Activated CD8-positive, alpha-beta T cell treated with anti-CD3 and anti-CD28 coated beads for 36 hours (primary cell): ENCODE measurements at places on chromosomes 11 and 22. TPM values are rescaled to one million over a fixed set of nuclear protein-coding genes. Genes with fewer than 3 reads are reported as not detected.

- H3K27me3 ChIP-seq: no peaks in the 10 kb centered on the region
- no peak overlapping the region for H3K27ac ChIP-seq
- DNase-seq: peak; percentile 56
- peaks cover 19% of the 10 kb centered on the region for H3K4me1 ChIP-seq
- no peak overlapping the region for H3K4me3 ChIP-seq
Measured at GRCh38 chr22:45235101-45235777, 5.5 kb downstream of the KIAA0930 start.

- no peak for DNase-seq
- H3K36me3 ChIP-seq: no peaks in the 10 kb centered on the region
- H3K4me3 ChIP-seq: no peak overlapping the region
- H3K4me1 ChIP-seq: no peaks in the 10 kb centered on the region
Measured at GRCh38 chr11:116339306-116340098, 433.3 kb downstream of the BUD13 start.

DNA sequence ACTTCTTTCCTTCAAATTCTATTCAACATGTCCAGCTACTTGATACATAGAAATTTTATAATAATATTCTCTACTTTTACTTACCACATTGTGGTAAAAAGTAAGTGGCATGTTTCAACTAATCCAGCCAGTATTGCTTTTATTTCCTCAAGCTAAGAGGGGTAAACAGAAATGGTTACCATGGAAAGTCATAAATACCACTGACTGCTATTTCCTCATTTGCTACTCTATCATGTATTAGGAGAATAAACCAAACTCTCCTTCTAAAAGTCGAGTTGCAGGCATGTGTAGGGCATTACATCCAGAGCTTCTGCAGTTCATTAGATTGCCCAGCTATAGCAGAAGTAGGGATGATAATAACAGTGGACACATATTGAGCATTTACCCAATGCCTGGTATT, 208.4 kb downstream of the MAML2 start:
- no peak for DNase-seq
- H3K4me1 ChIP-seq: peaks cover 67% of the 10 kb centered on the region
- no peak overlapping the region for H3K27ac ChIP-seq
- H3K36me3 ChIP-seq: peaks cover 25% of the 10 kb centered on the region

FEN1 gene
- 109 TPM for total RNA-seq

DNA sequence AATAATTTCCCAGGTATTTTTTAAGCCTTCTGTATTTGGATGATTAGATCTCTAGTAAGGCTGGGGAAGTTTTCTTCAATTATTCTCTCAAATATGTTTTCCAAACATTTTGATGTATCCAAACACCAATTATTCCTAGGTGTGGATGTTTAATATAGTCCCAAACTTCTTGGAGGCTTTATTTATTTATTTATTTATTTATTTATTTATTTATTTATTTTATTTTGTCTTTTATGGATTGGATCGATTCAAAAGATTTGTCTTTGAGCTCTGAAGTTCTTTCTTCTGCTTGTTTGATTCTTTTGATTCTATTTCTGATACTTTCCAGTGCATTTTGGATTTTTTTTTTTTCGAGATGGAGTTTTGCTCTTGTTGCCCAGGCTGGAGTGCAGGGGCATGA, 2267.9 kb upstream of the RAG2 start:
- no peaks in the 10 kb centered on the region for H3K4me1 ChIP-seq
- H3K36me3 ChIP-seq: no peaks in the 10 kb centered on the region
- no peak overlapping the region for H3K4me3 ChIP-seq
- H3K27me3 ChIP-seq: no peaks in the 10 kb centered on the region
- DNase-seq: no peak

DNA sequence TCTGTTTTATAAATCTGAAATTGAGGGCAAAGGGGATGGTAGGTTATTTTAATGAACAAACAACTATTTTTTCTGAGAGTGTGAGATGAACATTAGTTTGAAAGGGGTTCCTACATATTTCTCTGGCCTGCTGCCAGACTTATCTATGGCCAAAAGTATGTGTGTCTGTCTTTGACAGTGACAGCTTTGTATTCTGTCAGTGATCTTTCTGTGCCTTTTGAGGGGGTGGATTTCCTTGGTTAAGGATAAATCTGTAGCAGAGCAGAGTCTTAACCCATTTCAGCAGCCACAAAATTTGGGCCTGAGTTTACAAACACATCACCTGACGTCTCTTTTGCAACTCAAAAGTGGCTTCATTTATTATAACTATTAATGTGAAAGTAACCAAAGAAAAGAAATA, 30.9 kb downstream of the ZFTA start:
- H3K27me3 ChIP-seq: no peaks in the 10 kb centered on the region
- H3K4me1 ChIP-seq: peaks cover 6% of the 10 kb centered on the region
- no peak overlapping the region for H3K27ac ChIP-seq
- H3K4me3 ChIP-seq: no peak overlapping the region

DNA sequence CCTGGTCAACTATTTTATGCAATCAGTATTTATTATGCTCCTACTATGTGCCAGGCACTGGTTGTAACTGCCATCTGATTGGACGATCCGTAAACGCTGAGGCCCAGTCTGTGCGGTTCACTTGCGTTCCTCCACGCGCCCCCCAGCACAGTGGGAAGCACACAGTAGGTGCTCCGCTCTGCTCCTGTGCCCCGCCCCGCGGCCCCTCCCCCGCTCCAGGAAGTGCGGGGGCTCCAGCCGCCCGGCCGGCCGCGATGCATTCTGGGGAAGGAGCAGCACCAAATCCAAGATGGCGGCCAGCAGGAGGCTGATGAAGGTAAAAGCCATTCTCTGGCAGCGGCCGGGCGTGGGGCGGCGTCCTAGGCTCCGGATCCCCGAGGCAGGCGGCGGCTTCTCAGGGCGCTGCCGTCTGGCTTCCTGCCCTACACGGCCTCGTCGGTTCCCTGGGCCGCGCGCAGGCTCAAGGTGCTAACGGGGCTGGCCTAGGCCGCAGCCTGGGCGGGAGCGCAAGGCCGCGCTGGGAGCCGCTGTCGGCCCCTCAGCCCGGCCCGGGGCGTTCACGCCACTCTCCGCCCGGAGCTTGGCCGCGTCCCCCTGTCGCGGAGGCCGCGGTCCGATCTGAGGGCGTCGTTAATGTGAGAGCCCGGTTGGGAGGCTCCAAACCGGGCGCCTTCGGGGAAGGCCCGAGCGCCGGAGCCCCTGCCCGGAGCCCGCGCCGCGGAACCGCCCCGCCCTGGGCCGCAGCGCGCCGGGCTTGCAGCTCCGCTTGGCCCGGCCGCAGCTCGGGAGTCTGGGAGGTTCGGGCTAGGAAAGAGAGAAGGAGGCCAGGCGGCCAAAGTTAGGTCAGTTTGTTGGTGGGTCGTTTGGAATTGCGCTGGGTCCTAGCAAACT, at the start of gene UBE2L3:
TSS of gene UBE2L3 (plus strand) at position 259 of the 891 bp plus-strand sequence. CDS start at position 290, 31 bp downstream.
- H3K4me1 ChIP-seq: peaks cover 41% of the 10 kb centered on the region
- H3K27ac ChIP-seq: peak within 1 kb of the TSS; percentile 95
- DNase-seq: peak; percentile 89
- peaks cover 21% of the 10 kb centered on the region for H3K36me3 ChIP-seq

DNA sequence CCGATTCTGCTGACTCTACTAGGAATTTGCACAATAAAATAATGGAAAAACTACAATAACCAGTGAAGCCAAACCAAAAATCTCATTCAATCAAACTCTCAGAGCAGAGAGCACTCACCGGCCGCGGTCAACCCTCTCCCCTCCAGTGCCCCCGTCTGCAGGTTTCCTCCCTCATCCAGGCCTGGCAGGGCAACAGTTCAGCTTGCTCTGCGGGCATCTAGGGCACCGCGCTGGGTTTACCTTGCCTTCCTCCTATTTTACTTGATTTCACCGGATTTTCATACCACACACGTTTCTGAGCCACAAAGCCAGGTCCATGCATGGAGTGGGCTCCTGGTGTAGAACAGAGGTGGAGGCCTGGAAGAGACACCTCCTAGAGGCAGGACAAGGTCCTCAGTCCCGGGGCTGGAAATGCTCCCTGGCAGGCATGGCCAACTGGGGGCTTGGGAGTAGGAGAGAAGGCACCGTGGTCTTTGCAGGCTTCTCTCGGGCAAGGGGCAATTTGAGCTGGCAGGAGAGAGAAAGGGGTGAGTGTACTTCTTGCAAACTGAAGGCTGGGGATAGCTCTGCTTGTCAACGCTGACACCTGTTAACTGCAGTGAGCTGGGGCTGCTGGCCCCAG, 938.4 kb downstream of the BRD1 start:
- H3K27me3 ChIP-seq: peaks cover 8% of the 10 kb centered on the region
- H3K4me1 ChIP-seq: no peaks in the 10 kb centered on the region
- no peak overlapping the region for H3K27ac ChIP-seq
- no peaks in the 10 kb centered on the region for H3K36me3 ChIP-seq

DNA sequence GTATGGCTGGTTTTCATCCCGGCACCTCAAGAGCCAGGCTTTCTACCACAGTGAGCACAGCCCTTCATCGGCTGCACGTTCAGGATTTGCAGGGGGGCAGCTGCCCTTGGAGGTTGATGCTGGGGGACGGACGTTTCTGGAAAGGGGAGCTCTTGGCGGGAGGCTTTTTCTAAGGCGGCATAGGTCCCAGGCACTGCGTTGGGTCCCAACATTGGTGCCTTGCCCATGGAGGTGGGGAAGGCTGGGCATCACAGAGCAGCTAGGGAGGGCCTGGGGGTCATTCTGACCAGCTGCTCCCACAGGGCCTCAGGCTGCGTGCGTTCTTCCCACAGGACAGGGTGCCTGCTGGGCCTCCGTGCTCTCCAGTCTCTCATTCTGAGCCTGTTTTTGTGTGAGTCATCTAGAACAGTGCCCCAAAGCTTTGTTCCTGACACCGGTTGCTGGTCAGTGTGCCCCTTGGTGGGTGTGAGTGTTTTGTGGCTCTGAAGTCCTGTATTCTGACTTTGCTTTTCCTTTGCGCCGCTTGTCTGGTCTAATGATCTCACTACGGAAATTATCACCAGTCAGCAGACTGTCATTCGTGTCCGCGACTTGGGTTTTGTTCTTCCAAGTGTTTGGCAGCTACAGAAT, 275.9 kb downstream of the TBC1D22A start:
- H3K36me3 ChIP-seq: peaks cover 3% of the 10 kb centered on the region
- H3K27me3 ChIP-seq: no peaks in the 10 kb centered on the region
- H3K27ac ChIP-seq: no peak overlapping the region
- DNase-seq: no peak
- peaks cover 6% of the 10 kb centered on the region for H3K4me1 ChIP-seq
- no peak overlapping the region for H3K4me3 ChIP-seq

DNA sequence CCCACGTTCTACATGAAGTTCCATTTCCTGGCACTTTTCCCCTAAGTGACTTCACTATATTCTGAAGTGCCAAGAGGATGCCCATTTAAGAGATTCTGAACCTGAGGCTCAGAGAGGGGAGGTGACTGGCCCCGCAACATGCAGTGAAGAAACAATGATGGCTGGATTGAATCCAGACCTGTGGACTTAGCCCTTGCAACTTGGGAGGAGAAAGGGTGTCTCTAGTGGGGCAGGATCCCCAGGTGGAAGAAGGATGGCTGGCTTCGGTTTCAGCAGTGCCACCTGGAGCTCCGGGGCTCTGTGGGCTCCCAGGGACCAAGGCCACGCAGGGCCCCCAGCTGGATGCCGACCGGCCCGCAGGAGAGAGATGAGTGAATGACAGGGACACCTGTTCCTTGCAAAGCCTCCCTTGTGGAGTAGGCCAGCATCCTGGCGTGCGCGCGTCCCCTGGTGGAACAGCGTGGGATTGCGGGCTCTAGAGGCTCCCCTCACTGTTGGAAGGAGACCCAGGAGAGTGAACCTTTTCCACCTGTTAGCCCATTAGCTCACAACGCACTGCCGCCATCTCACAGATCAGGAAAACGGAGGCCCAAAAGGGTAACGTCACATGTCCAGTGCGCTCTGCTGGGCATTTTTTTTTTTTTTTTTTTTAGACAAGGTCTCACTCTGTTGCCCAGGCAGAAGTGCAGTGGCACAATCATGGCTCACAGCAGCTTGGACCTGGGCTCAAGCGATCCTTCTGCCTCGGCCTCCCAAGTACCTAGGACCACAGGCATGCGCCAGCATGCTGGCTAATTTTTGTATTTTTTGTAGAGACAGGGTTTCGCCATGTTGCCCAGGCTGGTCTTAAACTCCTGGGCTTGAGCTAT, 104.7 kb downstream of the KIAA1671 start:
- peaks cover 62% of the 10 kb centered on the region for H3K4me1 ChIP-seq
- peak; percentile 88 for DNase-seq
- H3K27me3 ChIP-seq: no peaks in the 10 kb centered on the region
- H3K4me3 ChIP-seq: no peak overlapping the region
- no peak overlapping the region for H3K27ac ChIP-seq
- H3K36me3 ChIP-seq: no peaks in the 10 kb centered on the region

DNA sequence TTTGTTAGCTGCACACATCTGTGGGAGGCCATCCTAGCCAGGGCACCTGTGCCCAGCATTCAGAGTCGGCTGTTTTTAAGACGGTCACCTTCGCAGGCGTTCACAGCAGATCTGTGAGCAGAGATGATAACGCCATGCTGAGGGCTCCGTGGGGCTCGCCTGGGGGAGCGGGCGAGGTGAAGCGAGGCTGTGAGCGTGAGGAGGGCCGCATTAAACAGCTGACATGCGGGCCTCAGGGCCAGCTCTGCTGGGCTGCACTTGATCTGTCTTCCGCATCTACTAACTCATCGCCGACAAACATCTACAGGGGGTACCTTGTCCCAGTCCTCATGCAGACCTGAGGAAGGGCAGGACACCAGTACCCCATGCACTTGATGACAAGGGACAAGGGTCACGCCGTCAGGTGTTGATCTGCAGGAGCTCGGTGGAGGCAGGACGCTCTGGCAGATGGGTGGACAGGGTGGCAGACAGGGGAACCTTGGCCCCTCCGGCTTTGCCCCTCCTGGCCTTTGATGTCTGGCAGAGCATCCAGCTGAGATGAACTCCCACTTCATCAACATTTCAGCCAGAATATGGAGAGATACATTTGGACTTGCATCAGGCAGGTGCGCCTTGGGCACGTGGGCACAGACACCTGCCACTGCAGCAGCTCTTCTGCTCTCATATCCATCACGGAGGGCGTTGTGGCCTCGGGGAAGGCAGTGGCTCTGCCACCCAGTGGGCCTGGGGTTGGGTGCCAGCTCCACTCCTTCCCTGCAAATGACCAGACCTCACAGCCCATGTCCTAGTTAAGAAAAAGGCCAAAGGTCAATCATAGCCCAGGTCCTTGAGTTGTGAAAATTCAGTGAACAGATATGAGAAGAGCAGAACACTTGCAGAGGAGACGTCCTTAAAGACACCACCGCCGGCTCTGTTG, 822.9 kb downstream of the BRD1 start:
- no peak for DNase-seq
- no peaks in the 10 kb centered on the region for H3K4me1 ChIP-seq
- H3K36me3 ChIP-seq: no peaks in the 10 kb centered on the region
- H3K27ac ChIP-seq: no peak overlapping the region

TSGA10IP gene
- not detected for total RNA-seq

DNA sequence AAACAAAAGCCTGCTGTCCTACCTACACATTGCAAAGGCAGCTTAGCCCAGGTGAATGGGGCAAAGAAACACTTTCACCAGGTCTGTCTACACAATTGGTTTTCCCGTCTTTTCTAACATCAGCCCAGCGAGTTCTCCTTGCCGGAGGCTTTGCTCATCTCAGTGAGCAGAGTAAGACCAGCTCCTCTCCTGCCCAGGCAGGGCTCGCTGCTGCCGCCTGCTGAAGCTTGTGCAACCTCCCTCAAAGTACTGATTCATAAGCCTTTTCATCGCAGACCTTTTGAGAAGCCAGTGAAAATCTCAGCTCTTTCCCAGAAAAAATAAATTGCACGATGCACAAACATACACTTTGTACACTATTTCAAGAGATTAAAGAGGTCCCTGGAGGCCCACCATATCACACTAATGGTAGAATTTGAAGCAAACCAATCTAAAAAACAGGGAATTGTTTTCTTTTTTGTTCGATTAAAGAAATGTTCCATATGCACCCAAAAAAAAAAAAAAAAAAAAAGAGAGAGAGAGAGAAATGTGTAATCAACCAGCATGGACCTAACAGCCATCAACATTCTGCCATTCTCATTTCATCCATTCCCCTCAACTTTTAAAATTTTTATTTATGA, 328.1 kb upstream of the MPPED2 start:
- H3K4me3 ChIP-seq: no peak overlapping the region
- H3K4me1 ChIP-seq: no peaks in the 10 kb centered on the region
- peaks cover 7% of the 10 kb centered on the region for H3K27me3 ChIP-seq
- no peak overlapping the region for H3K27ac ChIP-seq
- peak; percentile 27 for DNase-seq

OR8D1 gene
- total RNA-seq: not detected

GDPD4 gene
- not detected for total RNA-seq
